ENCODE measurements at places on chromosomes 12 and 14.

DNA sequence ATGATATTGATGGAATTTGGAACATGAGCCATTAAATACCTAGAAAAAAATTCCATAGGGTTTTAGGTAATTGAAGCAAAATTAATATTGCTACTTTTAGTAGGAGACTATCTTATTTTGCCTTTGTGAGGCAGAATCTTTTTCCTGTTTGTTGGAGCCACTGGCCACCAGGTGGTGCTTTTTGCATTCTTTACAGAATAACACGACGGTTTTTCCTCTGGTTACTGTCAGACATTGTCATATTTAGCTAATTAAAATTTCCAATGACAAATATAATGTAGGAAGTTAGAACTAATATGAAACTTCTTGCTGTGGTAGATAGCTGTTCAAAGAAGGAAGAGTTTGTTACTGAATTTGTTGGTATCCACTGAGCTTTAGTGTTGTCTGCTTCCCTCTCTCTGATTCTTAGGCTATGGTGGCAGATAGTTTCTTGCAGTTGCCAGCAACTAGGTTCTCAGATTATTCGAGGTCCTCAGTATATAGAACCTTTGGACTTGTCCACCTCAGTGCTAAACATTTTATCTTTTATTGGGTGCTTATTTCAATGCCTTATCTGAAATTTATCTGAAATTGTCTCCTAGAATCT is 25.7 kb downstream of the RAB21 start:
- no peak for DNase-seq

DNA sequence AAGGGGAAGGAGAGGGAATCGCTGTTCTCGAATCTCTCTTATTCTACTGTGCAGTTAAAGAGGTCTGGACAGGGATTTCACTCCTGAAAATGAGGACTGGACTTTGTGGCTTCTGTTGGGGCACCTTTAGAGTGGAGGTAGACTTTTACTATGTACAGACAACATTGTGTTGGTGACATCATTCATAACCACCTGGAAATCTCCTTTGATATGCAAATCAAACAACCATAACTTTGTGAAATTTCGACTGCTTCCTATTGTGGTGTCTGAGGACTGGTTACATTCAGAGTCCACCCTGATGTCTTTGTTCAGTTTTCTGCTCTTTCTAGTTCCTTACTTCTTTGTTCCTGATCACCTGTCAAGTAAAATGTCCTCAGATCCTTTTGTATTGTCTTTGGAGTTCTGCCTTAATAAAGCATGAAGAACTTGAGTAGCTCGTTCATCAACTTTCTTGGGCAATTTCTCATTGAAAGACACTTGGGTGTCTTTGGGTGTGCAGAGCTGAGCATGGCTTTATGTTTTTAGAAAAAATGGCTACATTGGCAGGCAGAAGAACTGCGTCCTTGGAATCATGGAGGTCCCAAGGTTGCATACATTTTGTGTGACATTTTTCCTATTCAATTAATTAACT is 29.8 kb downstream of the LRRK2 start:
- no peak for DNase-seq

DNA sequence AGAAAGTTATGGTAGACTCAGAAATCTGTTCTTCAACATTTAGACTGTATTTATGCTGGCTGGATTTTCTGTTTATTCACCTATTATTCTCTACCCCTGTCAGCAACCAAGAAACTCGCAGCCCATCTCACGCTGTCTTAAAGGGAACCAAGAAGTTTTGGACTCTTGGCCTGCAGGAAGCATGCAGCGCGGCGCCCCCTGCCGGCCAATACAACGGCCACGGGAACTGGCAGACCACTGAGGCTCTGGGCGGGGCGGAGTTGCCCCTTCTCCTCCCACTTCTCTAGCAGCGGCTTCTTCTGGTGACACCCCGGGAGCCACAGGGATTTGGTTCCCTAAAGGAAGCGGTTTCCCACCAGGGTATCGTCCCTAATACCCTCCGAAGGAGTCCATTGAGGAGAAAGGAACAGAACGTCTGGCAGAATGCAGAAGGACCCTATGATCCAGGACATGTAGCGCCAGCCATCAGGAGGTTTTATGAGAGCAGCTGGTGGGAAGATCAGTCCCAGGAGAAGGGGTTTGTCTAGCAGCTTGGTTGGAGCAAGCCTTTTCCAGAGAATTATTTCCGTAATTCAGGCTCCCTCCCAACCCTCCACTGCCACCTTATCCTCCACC is 21.0 kb upstream of the RNASE2 start:
- DNase-seq: no peak

GRCh38 chr12:130818272-130818634 is 20.8 kb downstream of the STX2 start:
- DNase-seq: no peak

DNA sequence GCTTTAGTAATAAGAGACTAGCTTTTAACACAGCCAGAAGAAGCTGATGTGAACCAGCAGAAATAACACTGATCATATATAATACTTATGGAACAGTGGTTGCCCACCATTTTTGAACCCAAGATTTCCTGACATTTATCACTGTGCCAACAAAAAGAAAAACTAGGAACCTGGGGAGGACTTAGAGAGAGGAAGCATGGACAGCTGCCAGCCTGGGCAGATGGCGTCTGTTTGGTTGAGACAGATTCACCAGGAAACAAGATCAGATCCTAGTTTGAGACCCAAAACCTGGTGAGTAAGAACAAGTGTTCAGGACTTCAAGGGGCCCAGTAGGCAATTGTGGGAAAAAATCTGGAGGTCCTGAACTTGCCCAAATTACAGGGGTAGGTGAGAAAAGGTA is 95.3 kb downstream of the BICD1 start:
- DNase-seq: no peak

GRCh38 chr12:27672643-27673042 is 23.6 kb upstream of the REP15 start:
- no peak for DNase-seq

DNA sequence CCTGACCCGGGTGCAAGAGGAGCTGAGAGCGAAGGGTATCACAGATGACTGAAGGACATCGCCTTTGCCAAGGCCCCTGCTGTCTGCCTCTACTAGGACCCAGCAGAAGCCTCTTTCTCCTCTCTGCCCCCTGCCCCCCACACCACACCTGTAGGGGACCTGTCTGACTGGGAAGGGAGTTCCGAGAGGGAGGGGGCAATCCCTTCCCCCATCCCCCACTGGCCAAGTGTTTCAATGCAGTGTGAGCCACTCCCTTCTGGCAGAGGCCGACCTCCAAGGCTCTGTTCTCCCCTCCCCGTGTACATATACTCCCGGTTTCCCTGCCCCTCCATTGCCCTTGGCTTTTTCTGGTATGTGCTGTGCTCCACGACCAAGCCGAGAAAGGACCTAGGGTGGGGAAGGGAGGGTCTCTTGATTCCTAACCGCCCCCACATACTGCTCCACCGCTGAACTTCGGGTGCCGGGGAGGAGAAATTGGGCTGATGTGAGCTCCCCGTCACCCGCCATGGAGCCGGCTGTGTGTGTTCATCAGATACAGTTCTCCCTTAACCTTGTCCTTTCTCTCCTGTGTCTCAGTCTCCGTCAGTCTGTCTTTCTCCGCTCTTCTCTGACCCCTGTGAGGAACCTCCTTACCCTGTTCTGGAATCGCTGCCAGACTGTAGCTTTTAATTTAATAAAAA is 2.0 kb upstream of the ARHGEF25 start:
- DNase-seq: no peak

All from stimulated activated naive CD4-positive, alpha-beta T cell (primary cell).